ENCODE measurements at places on chromosomes 3 and 15.

DNA sequence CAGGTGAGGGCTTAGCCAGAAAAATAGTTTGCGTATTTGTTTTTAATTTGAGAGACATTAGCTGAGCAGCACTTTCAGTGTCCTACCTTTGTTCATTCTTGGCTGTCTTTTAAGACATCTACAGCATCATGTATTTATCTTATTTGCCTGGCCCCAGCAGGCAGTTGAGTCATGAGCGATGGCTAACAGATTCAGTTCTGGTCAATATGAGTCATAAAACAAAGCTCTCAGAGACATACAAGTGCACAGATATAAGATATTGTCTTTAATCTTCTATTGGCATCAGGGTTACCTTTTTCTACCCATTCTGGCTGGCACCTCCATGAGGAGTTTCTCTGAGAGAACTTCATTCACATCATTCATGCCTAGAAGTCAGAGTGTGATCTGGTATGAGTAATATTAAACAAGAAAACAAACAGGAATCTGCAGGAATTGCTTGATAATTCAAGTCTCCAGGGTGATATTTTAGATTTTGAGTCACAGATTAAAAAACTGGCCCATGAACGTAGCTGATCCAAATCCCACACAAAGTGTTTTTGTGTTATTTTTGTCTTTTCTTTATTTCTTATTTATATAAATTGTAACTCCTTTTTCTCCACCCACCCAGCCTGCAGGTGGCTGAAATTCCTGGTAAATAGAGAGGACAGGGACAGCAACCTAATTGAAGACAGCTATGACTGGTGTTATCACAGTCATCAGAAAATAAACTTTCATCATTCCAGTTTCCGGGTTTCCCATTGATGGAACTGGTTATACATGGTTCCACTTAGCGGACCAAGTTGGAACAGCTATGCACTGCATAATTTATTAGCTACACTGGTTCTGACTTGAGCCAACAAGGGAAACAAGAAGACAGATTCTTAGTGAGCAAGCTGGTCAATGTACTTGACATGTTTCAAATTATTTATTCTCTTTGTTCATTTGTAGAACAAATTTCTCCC, 47.3 kb downstream of the PLSCR2 start:
- DNase-seq, result no peak

DNA sequence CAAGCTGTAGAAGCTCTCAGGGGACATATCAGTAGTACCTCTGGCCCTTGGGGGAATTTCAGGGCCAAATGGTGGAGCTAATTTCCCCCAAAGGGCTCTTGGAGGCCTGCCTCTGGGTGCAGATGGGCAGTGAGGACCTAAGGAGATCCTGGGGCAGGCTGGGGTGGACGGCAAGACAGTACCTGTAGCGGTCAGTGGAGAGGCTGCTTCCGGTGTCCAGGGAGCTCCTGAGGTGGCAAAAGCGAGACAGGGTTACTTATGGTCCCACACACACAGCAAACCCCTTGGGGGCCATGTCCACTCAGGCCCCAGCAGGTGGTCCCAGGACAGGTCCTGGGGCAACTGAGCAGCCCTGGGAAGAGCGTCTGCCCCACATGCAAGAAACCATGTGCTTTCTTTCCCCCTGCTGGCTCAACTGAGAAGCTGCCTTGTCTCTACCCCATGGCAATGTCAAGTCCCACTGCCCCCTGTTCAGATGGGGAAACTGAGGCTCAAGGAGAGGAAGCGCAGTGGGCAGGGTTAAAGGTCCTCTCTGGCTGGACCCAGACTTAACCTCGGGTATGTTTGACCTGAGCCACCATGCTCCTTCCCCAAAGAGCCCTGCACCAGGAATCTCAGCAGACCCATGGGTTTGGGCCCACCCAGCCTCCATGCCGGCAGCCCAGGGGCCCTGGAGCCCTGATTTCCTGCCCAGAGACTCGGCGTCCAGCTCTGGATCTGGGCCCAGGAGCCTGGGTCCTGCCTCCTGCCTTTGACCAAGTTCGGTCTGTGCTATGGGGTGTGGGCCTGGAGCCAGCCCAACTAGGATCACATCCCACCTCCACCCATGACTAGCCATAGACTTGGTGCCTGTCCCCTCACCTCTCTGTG, 25.7 kb downstream of the IQSEC1 start:
- no peak for DNase-seq

DNA sequence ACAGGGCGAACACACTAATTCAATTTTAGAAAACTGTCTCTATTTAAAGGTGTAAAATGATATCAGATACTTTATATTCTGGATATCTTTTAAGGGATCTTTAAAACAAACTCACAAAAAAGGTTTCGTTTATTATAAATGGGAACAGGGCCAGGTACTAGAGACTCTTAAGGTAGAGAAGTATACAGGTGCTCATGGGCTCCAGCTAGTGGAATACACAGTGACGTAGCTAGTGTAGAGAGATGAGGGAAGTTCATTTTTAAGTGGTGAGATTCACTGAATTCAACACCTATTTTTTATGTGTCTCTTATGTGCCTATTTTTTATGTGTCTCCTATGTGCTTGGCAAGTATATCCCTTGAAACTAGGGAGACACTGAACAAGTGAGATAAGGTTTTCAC, 132.7 kb upstream of the FAM3D start:
- DNase-seq, result no peak

GRCh38 chr3:107798381-107798780, 275.6 kb downstream of the BBX start:
- no peak for DNase-seq

DNA sequence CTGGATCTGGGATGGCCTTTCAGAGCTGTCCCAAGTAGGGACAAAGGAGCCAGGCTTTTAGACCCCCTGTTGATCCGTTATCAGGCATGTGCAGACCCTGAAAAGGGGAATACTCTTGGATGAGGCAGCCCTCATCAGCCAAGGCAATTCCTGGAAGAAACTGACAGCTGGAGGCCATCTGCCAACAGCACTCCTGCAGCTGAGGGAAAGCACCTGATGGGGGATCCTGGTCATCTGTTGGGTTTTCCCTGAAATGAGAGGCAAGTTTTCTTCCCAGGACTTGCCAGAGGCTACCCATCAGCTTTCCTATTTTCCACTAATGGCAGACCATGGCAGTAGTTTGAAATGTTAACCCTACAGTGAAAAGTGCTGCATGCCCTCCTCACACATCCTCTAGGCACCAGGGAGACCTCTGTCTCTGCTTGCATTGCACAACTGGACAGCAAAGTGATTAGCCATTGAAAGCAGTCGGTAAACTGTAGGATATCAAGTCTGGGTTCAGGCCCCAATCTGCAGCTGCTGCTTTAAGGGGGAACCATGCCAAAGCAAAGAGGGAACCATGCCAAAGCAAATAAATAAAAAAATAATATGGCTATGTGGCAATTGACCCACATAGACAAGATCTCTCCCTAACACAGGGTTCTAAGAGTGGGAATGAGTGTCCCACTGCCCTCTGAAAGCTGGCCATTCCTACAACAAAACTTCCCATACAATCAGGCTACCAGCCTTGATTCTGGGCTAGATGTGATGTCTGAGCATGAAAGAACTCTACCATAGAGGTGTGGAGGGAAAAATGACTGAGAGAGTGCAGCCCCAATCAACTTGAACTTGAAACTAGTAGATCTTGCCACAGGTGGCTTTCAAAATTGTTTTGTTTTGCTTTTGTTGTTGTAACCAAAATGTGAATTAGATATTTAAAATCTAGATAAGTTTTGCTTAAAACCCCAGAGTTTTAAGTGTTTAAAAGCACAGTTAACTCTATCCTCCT, 232.0 kb upstream of the STT3B start:
- no peak for DNase-seq

- no peak for DNase-seq
These were observed 38.0 kb upstream of the ATP11B start for GRCh38 chr3:182755308-182755707.

DNA sequence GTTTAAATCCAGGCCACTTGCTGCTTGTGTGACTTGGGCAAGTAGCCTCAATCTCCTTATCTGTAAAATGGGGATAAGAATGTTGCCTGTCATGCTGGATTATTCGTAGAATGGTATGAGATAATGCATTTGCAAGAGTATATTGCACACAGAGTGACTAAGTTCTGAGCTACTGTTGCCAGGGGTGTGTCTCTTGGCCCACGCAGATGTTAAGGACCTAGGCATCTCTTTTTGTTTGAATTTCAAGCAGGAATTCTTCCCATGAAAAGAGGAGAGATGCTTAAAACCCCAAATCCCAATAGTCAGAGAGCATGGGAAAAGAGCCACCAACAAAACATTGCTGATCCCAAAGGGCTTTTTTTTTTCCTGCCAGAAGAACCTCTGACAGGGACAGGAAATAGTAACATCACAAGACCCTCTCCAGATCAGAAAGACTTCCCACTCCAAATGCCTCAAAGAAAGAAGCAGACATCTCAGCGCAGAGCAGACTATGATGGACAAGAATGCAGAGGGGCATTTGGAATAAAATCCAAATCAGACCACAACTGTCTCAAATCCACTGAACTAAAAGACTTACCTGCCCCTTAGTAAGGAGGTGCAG, 90.5 kb downstream of the MRPL46 start:
- no peak for DNase-seq

- DNase-seq, result no peak
These were observed 32.5 kb upstream of the TBL1XR1 start for GRCh38 chr3:177229791-177230190.

DNA sequence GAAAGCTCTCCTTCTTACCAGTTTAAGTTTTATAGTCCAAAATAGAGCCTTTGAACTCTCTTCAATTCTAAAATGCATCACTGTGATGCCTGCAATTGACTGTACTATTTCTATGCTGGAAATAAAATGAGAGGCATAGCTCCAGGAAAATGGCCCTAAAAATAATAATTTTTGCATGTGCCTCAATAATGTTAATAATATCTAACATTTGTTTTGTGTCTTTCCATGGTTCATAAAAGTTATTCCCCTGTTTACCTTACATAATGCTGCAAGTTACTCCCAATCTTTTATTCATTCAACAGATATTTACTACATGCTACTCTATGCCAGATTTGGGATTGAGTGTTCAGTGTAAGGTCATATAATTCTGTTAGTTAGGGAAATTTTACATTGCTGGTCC, 574.0 kb downstream of the RBMS3 start:
- DNase-seq, result no peak

DNA sequence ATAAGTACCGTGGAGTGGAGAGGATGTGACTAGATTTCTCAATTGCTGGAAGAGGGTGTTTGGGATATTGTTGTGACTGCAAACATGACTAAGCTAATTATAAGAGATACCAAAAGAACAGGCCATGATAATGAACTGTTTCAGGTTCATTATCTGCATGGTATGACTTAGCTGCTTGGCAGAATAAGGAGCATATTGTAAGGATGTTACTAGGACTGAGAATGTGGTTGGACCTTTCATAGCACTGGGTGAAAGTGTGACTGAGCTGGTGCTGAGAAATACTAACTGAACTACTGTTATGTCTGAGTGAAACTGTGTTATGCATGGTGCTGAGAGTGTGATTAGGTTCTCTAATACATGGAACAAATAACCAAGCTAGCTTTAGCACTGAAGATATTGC, 11.0 kb downstream of the SCN10A start:
- DNase-seq, result no peak

DNA sequence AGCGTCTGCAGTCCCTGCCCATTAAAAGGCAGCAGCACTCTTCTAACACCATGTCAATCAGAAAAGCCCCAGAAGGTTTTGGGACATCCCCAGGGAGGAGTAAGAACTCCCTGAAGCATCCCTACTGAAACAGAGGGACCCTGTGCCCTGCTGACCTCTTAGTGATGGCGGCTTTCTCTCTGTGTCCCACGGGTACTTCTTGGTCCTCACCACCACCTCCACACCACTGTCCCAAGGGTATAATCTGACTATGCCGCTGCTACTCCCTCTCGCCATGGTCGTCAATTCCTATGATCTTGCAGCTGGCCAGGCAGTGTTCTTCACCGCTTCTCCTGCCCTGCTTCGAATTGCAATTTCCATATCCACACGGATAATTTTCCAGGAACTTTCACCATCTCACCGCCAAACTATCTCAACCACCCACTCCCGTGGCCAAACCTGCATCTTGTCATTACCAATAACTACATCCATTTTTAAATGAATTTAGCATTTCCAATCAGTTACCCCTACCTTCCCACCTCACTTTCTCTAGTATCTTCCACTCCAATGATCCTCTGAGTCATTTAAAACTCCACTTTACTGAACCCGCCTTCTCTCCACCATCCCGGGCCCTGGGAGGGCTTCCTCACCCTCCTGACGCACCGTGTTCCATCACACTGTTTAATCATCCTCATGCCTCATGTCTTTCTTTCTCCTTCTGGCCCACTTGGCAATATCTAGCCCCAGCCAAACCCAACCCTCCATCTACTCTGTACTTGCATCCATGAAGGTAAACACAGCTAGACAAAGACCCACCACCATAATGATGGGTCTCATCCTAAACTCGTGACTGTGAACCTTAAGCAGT, 23.7 kb downstream of the PRR23E start:
- DNase-seq, result no peak

DNA sequence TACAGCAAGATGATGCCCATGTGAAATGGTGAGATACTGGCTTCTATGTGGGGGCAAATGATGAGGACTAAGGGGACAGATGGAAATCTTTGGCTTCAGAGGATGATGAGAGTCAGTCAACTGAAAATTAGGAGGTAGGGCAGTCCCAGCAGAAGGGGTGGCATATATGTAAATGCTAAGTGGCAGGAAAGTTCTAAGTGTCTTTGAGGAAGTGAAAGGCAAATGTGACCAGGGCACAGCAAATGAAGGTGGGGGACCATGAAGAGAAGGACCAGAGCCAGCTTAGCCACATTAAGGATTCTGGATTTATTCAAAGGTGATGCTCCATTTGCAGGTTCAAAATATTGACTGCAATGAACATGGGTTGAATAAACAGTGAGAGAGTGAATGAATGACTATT, 29.2 kb upstream of the LIMD1 start:
- DNase-seq, result no peak

- no peak for DNase-seq
These were observed 335.6 kb downstream of the TUSC7 start for GRCh38 chr3:117045143-117045542.

- no peak for DNase-seq
These were observed 279.8 kb upstream of the ARRDC4 start for GRCh38 chr15:97680606-97681220.

- no peak for DNase-seq
These were observed 363.6 kb downstream of the CHST2 start for GRCh38 chr3:143483214-143483613.

DNA sequence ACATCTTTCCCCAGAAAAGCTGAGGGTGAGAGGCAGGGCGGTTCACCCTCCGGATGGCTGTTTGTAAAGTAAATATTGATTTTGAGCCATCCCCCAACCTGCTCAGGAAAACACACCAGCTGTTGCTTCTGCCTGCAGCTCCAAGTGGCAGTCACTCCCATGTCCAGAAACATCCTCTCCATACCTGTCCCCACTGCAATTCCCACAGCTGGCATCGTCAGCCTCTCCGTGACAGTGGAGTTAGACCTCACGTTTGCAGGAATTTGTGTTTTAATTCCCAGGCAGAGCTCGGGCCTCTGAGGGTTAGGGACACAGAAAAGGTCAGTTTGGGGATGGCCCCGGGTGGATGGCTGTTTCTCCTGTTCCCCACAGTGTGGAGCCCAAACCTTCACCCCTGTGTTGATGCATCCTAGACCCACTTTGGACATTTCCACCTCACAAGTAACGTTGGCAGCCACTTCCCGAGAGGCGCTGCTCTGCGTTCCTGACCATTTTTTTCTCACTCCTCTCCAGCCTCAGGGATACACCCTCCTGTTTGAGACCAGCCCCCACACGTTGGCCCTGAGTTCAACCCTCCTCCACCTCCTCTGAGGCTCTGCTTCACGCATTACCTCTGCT, 11.8 kb upstream of the FAM174B start:
- DNase-seq, result no peak

- no peak for DNase-seq
These were observed 185.3 kb downstream of the CFAP20DC start for GRCh38 chr3:58864480-58864879.

GRCh38 chr3:197029511-197030167, at the start of gene MELTF:
TSS of gene MELTF (minus strand) at chr3:197029817. CDS start at chr3:197029702, 115 bp downstream.
- peak; percentile 80 for DNase-seq

Data from activated naive CD4-positive, alpha-beta T cell treated with anti-CD3 and anti-CD28 coated beads, Interleukin-2, amount 10 ng/mL, durations not matched to agents 7 days and 5 days (primary cell).